Breast epithelium (tissue), 4 donors: ENCODE measurements at places on chromosomes 12 and 14.

DNA sequence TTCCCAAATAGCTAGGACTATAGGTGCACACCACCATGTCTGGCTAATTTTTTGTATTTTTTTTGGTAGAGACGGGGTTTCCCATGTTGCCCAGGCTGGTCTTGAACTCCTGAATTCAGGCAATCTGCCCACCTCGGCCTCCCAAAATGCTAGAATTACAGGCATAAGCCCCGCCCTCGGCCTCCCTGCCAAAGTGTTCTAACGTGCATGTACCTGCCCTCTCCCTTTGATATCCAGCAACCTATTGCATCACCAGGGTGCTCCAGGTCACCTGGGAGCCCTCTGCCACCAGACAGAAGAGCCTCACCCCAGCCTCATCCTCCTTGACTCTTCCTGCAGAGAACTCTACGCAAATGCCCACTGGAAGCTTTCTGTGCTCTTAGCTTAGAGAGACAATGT is 2.2 kb upstream of the EML1 start:
- no peak for DNase-seq
- no peak overlapping the region for H3K27ac ChIP-seq
- no peaks in the 10 kb centered on the region for H3K4me1 ChIP-seq
- H3K27me3 ChIP-seq: no peaks in the 10 kb centered on the region
- no peaks in the 10 kb centered on the region for H3K36me3 ChIP-seq

- no peaks in the 10 kb centered on the region for H3K4me1 ChIP-seq
- H3K4me3 ChIP-seq: no peak overlapping the region
- no peak for DNase-seq
- peaks cover 4% of the 10 kb centered on the region for H3K36me3 ChIP-seq
- H3K27me3 ChIP-seq: no peaks in the 10 kb centered on the region
- no peak overlapping the region for H3K27ac ChIP-seq
Observed at GRCh38 chr12:59699421-59700152, 103.8 kb downstream of the SLC16A7 start.

GRCh38 chr12:2384533-2385351 is 332.0 kb downstream of the CACNA1C start:
- H3K27ac ChIP-seq: peak overlapping the region; percentile 31
- H3K4me3 ChIP-seq: peak overlapping the region; percentile 10
- no peak for DNase-seq
- no peaks in the 10 kb centered on the region for H3K36me3 ChIP-seq

DNA sequence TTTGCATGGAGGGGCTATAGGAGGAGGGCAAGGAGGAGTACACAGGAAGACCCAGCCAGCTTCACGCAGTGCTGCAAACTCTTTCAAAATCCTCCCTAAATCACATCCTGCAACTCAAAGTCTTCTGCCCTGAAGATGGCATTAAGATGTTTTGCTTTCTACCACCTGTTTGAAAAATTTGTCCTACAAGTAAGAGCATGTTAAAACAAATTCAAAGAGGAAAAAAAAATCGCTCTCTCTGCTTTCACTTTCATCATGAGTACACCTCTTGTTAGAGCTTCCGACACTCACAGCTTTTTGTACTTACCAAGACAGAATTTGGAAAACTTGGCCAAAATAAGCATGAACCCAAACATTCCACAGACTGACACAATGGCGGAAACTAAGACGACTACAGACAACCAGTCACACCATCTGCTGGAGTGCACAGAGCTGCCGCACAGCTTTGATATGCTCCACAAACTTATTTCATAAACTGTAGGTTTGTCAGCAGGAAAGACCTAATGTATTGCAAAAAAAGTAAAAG is 21.3 kb downstream of the GCH1 start:
- no peaks in the 10 kb centered on the region for H3K4me1 ChIP-seq
- H3K27ac ChIP-seq: peak overlapping the region; percentile 58
- no peak for DNase-seq
- H3K27me3 ChIP-seq: no peaks in the 10 kb centered on the region

DNA sequence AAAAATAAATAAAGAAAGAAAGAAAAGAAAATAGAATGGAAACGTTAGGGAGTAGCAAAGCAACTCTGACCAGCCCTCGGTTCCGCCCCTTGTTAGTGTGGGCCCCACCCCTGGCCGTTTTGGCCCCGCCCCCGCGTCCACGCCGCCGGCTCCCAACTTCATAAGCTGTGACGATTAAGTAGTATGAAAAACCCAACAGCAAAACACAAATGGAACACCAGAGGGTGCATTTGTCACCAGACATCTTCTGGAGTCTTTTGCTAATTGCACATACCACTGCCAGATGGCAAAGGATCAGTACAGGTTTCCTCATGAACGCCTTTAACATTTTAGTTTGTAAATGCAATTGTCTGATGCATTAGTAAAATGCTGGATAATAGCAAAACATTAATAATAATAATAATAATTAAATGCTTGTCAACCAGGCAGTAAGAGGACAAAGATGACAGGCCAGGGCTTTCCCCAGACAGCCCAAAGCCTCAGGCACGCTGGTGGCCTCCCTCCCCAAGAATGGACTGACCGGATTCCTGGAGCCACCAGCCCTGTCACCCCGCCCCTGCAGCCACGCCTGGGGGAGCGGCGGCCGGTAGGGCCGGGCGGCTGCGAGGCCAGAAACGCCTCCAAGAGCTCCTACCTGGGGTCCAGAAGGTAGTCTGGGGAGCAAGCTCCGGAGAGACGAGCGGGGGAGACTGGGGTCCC is 23.6 kb downstream of the HSP90AA1 start:
- no peaks in the 10 kb centered on the region for H3K4me1 ChIP-seq
- H3K4me3 ChIP-seq: no peak overlapping the region
- H3K36me3 ChIP-seq: no peaks in the 10 kb centered on the region
- DNase-seq: peak; percentile 93
- H3K27ac ChIP-seq: peak overlapping the region; percentile 78

DNA sequence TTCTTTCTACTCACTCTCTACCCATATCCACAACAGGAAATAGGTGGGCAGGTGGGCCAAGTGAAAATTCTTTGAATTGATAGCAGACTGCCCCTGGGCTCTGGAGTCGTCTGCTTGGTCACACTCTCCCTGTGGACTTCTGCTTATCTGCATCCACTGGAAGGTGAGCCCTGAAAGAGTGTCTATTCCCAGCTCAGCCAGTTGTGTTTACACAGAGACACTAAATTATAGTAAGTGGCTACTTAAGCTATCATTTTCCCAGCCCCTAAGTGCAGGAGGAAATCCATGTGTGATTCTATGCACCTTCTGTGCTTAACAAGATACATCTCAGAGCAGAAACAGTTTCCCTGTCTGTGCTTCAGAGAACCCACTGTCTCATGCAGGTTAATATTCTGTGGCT is 338.4 kb downstream of the FUT8 start:
- H3K27ac ChIP-seq: no peak overlapping the region
- no peak for DNase-seq
- H3K27me3 ChIP-seq: no peaks in the 10 kb centered on the region
- H3K4me3 ChIP-seq: no peak overlapping the region

GRCh38 chr12:132174015-132174838 is 30.0 kb downstream of the NOC4L start:
- H3K27me3 ChIP-seq: peaks cover 90% of the 10 kb centered on the region
- no peaks in the 10 kb centered on the region for H3K36me3 ChIP-seq
- no peaks in the 10 kb centered on the region for H3K4me1 ChIP-seq
- no peak for DNase-seq
- H3K27ac ChIP-seq: no peak overlapping the region

DNA sequence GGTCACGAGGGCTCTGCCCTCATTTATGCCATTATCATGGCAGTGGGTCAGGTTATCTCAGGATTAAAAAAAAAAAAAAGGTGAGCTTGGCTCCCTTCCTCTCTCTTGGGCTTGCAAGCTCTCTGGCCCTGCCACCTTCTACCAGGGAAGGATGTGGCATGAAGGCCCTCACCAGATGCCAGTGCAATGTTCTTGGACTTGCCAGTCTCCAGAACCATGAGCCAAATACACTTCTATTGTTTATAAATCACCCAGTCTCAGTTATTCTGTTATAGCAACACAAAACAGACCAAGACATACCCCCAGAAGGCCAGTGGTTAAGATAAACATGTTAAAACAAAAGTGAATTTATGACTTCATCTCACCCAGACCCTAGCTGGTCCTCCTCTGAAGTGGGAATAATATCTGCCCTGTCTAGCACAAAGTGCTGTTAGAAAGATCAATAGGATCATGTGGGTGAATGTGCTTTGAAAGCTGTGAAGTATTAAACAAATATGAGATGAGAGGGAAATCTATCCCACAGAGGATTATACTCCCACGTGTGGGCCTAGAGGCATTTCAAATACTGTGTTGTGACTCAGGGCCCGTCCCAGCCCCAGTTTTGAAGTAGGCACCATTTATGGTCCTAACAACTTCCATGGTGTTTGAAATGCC is 88.6 kb downstream of the NINJ2 start:
- DNase-seq: no peak
- H3K36me3 ChIP-seq: no peaks in the 10 kb centered on the region
- H3K4me1 ChIP-seq: peaks cover 5% of the 10 kb centered on the region
- H3K27ac ChIP-seq: no peak overlapping the region

GRCh38 chr12:51012570-51013236 is 13.5 kb downstream of the SLC11A2 start:
- no peak overlapping the region for H3K4me3 ChIP-seq
- H3K36me3 ChIP-seq: no peaks in the 10 kb centered on the region
- H3K27me3 ChIP-seq: no peaks in the 10 kb centered on the region
- no peak for DNase-seq
- no peaks in the 10 kb centered on the region for H3K4me1 ChIP-seq

DNA sequence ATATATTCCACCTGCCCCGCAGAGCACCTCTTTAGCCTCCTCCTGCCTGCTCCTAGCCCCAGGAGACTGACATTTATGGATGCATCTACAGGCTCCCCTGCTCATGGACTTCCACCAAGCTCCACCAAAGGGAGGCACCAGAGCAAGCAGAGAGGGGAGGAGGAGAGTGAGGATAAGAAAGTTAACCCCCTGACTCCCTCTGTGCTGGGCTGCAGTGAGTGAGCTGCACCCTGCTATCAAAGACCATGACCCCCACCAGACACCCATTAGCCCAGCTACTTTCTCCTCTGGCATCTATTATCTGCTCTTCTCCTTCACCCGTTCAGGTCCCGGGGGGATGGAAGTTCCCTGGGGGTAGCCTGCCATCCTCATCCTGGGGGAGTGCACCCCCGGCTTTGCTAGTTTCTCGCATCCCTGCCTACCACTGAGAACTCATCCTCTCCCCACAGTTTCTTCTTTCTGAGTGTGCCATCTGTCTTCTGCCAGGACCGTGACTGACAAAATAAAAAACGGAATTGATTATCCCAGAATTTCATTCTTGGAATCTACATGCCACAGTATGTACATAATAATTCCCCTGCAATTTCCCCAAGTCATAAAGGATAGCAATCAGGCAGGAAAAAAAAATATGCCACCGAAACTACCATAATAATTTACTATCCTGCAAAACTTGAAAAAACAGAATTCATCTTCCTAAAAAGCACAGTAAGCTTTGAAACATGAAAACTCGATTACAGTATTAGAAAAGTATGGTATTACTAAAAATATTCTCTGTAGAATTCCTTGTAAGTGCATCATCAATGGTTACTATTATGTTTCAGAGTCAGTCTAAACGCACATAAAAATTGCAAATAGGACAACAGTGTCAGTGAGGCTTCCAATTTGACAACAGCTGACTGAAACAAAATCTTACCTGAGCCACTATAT is 45.2 kb downstream of the FOXN3 start:
- no peaks in the 10 kb centered on the region for H3K4me1 ChIP-seq
- H3K27ac ChIP-seq: no peak overlapping the region
- no peaks in the 10 kb centered on the region for H3K36me3 ChIP-seq
- H3K27me3 ChIP-seq: no peaks in the 10 kb centered on the region

GRCh38 chr14:56322531-56322930 is 204.3 kb downstream of the PELI2 start:
- H3K27ac ChIP-seq: no peak overlapping the region
- H3K27me3 ChIP-seq: no peaks in the 10 kb centered on the region
- H3K4me1 ChIP-seq: no peaks in the 10 kb centered on the region
- H3K36me3 ChIP-seq: no peaks in the 10 kb centered on the region

- no peaks in the 10 kb centered on the region for H3K36me3 ChIP-seq
- H3K4me3 ChIP-seq: no peak overlapping the region
- H3K27ac ChIP-seq: no peak overlapping the region
- no peak for DNase-seq
- H3K27me3 ChIP-seq: no peaks in the 10 kb centered on the region
Observed at GRCh38 chr14:102352213-102352612, 10.5 kb downstream of the CINP start.
